ENCODE measurements at places on chromosomes 16 and 17.

DNA sequence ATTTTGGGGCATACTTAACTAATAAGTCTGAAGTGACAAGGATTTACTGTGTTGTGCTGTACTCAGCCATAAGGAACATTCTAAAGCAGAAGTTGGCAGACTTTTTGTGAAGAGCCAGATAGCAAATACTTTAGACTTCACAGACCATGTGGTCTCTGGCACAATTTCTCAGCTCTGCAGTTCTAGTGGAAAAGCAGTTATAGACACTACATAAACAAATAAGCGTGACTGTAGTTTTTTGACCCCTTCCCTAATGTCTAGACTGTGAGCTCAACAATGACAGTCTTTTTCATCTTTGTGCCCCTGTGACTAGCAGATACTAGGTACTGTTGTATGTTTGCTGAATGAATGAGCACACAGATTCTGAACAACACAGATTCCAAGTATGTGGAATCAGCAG is 4.9 kb downstream of the RPAIN start:
- no peak for DNase-seq

DNA sequence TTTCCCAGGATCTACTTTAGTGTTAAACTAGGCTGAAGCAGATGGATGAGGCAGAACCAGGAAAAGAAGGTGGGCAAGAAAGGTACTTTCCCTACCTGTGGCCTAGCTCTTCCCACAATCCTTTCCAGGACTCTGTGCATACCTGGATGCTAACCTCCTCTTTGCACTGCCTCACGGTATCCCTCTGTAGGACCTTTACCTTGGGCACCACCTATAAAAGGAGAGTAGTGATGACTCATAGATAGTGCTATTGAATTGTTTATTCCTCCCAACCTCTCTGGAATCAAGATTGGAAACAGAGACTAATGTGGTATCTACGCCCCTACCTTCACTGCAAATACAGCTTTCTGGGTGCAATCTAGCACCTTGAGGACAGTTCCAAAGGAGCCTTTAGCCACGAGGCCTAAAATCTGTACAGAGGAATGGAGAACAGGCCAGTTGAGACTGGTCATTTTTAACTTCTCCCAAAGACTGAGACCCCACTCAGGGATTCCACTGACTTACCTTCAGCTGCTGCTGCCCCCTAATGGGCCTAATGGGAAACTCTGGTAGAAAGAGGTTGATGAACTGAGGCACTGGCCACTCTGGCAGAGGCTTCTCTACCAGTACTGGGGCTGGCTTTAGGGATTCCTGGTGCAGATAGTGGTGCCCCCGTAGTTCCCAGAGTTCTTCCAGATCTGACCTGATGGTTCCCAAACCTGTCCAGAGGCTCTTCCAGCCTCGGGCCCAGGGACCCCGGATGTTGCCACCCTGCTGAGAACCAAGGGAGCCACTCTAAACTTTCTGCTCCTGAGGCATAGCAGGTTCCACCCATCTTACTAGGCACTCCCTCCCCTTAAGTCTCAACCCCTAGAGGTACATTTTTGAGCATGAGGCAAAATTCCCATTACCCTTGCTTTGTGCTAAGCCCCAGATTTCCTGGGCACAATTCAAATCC is 781 bp downstream of the RSKR start:
- no peak for DNase-seq

GRCh38 chr17:69762766-69763165 is 312.3 kb upstream of the KCNJ16 start:
- DNase-seq, result no peak

GRCh38 chr16:54620197-54620596 is 310.5 kb upstream of the IRX5 start:
- no peak for DNase-seq

DNA sequence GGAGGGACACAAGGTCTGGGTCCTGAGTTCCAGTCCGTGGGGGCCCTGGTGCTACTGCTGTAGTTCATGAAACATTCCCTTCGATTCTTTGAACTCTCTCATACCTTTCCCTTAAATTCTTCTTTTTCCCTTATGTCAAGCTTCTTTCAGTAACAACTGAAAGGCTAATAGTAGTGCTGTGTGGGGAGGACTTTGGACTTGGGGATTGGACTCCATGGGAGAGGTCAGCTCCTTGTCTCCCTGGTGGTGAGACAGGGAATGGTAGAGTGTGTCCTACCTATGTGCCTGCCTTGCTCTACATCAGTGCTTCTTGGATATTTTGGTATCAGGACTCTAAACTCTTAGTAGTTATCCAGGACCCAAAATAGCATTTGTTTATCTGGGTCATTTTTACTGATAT is 628.1 kb downstream of the WWOX start:
- no peak for DNase-seq

- DNase-seq, result no peak
These were observed 502.7 kb upstream of the HSBP1 start for GRCh38 chr16:83305092-83305491.

- DNase-seq, result peak; percentile 10
These were observed 5.9 kb downstream of the FASN start for GRCh38 chr17:82092094-82092586.

- peak; percentile 64 for DNase-seq
These were observed 113.9 kb upstream of the TBX2 start for GRCh38 chr17:61285526-61286320.

DNA sequence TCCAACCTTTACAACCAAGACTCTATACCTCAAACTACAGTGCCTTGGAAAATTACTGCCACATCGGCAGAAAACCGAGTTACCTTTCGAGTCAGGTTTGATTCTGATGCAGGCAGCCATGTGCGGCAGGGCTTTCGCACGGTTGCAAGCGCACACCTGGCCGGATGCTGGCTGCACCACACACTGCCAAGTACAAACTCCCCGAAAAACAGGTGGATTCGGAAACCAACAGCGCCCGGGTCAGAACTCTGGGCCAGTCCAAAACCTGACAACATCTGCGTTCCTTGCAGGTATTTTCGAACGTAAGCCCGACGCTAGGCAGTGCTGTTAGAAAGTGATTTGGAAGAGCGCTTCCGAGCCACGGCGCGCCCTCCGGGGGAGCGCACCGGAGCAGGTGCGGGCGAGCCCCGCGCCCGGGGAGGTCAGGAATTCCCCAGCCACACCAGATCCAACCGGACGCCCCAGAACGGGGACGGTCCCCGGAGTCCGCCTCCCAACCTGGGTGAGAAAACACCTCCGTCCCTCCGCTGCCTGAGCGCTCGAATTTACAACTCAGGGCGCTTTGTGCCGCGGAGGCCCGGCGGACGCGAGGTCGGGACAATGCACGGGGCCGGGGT is 1.2 kb downstream of the USP7 start:
- DNase-seq, result no peak

GRCh38 chr17:27530764-27531391 is 74.6 kb downstream of the KSR1 start:
- no peak for DNase-seq

- no peak for DNase-seq
These were observed 1400.1 kb downstream of the CDH8 start for GRCh38 chr16:60636117-60636516.

- DNase-seq, result no peak
These were observed 28.5 kb upstream of the DLX3 start for GRCh38 chr17:50023520-50023919.

GRCh38 chr17:75661531-75661930 is 5.4 kb downstream of the RECQL5 start:
- DNase-seq, result no peak

- DNase-seq, result no peak
These were observed 178.7 kb downstream of the SNX29 start for GRCh38 chr16:12155235-12155634.

DNA sequence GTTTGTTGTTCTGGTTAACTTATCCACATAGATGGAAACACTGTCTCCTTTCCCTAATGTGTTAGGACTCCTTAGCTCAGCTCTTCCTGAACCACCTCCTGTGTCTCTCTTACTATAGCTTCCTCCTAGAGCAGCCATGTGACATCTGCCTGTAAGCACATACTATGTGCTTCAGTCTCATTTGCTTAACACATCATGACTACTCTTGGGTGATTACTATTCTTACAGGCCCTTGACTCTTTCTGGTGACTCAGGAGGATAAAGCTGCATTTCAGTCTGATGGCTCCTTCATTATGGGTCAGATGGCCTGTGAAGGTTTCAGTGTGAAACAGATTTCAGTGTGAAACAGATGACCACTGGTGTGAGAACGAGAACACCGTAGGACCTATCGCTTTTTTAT is 320 bp upstream of the KRTAP4-2 start:
- no peak for DNase-seq

- DNase-seq, result peak; percentile 39
These were observed 4.8 kb upstream of the QPRT start for GRCh38 chr16:29674188-29674587.

DNA sequence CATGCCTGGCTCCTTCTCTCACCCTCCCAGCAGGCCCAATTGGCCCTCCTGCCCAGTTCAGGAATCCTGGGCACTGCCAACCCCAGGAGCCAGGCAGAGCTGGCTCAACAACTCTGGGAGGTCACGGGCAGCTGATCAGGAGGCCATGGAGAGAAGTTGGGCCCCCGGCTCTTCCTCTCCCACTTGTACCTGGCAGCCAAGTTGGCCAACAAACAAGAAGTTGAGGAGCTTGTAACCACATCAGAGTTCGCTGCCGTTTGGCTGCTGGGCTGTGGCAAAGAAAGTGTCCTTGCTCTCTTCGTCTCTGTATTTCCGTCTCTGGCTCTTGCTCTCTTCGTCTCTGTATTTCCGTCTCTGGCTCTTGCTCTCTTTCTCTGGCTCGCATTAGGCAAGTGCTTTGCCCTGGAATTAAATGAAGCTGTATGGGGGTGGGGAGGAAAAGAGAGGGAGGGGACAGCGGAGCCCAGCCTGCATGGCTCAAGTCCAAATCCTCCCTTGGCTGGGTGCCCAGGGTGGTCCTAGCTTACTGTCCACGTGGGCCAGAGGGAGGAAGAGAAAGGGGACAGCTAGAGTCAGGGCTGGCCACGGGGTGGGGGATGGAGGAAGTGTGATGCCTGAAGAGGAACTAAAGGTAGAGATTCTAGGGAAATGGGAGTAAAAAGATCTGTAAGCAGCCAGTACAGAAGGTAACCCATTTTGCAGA is 7.8 kb upstream of the TMEM132E start:
- DNase-seq, result no peak

- no peak for DNase-seq
These were observed 1.5 kb downstream of the CACNA1H start for GRCh38 chr16:1154291-1154886.

- DNase-seq, result no peak
These were observed 100.2 kb downstream of the CYLD start for GRCh38 chr16:50842013-50842505.

- DNase-seq, result no peak
These were observed 8.2 kb downstream of the VPS4A start for GRCh38 chr16:69319381-69319780.

- no peak for DNase-seq
These were observed 1.6 kb downstream of the TMC8 start for GRCh38 chr17:78132084-78132676.

GRCh38 chr16:64409783-64410210 is 712.1 kb downstream of the CDH11 start:
- no peak for DNase-seq

- no peak for DNase-seq
These were observed 14.9 kb downstream of the UBFD1 start for GRCh38 chr16:23572394-23572793.

GRCh38 chr17:74862108-74862901 is 2.6 kb upstream of the GRIN2C start:
- peak; percentile 65 for DNase-seq

DNA sequence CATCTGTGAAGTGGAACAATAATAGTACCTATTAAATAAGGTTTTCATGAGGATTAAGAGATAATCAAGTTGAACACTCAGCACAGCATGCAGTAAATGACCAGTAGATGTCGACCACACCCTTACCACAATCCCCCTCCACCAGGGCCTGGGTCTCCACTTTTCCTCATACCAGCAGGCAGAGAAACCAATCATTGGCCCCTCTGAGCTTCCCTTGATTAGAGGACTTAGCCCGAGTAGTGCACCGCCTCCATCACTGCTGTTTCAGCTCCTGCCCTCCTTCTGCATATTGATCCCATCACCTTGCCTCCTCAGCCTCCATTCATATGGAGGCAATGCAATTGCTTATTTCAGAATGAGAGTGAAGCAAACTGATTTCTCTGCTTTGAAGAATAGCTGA is 96.5 kb upstream of the CDH11 start:
- no peak for DNase-seq

DNA sequence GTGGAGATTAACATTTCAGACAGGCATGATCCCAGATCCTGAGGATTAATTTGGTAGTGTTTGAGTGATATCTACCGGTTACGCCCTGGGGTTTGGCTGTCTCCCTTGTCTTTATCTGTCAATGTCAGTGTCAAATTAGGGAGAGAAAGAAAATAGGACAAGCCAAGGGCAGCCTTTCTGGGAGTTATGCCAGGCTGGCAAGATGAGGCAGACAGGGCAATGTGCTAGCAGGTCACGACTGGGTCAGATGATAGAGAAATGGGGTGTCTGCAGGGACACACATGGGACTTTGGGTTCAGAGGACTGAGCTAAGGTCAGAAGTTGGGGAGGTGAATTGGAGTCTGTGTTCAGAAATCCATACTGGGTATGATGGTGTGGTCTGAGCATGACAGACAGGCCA is 27.4 kb upstream of the LYRM9 start:
- DNase-seq, result peak; percentile 45

GRCh38 chr16:50695017-50696000 is 1.9 kb downstream of the NOD2 start:
- no peak for DNase-seq

DNA sequence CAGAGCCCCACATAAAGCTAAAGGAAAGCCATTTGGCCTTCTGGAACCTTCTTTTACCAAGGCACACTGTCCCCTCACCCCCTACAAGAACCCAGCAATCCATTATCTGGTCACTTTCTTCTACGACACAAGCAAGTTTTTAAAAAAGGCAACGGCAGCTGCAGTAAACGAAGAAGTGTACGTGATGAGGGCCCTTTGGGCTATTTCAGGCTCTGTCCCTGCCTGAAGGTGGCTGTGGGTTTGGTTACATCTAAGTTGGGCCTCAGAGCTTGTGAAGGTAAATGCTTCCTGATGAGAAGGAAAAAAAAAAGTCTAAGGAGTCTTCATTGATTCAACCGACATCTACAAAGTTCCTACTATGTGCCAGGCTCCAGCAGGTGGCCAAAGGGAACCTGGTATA is 35.4 kb downstream of the XYLT1 start:
- no peak for DNase-seq

GRCh38 chr17:38455288-38455915 is 27.1 kb downstream of the ARHGAP23 start:
- no peak for DNase-seq

DNA sequence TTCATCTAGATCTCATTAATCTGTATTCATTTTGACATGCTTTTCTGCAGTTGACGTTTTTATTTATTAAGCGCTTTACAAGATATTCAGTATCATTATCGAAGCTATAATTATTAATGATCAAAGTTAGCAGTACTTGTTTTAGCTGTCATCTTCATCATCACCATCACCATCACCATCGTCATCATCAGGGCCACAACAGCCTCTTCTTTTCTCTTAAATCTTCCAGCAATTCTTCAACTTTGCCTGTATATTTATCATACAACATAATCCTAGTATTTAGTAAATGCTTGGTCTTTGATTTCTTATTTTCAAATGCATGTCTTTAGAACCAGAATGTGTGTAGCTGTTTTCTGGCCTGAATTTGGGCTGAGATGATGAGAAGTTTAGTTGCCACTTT is 528.0 kb downstream of the MAF start:
- DNase-seq, result no peak

- no peak for DNase-seq
These were observed 10.1 kb upstream of the MSI2 start for GRCh38 chr17:57246257-57246656.

All from left ventricle myocardium inferior (tissue), 1 donor.